Body of pancreas (tissue), 4 donors: ENCODE measurements at places on chromosomes 4 and X. TPM values are rescaled to one million over a fixed set of nuclear protein-coding genes. Genes with fewer than 3 reads are reported as not detected.

- no peak overlapping the region for H3K27ac ChIP-seq
- H3K36me3 ChIP-seq: peaks cover 26% of the 10 kb centered on the region
- H3K27me3 ChIP-seq: no peaks in the 10 kb centered on the region
These were observed 20.5 kb upstream of the NUP54 start for GRCh38 chr4:76168688-76169087.

DNA sequence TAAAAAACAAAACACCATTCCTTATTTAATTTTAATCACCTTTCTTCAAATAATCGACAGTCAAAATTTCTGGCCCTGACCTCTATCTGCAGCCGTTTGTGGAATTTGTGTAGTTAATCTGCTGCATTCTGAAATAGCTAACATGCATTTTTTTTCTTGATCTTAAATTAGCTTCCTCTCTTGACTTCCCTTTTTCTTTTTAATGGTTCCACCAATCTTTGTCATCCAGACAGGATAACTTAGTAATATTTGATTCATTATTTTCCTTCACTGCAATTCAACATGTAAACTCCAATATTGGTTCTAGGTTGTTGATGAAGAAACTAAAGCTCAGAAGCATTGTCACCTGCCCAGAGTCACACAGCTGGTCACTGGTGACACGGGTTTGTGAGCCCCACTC lies 77.3 kb downstream of the ARHGAP10 start:
- DNase-seq: no peak
- no peak overlapping the region for H3K4me3 ChIP-seq
- H3K27me3 ChIP-seq: no peaks in the 10 kb centered on the region
- H3K4me1 ChIP-seq: peaks cover 3% of the 10 kb centered on the region
- no peak overlapping the region for H3K27ac ChIP-seq
- no peaks in the 10 kb centered on the region for H3K36me3 ChIP-seq

- H3K36me3 ChIP-seq: no peaks in the 10 kb centered on the region
- no peak for DNase-seq
- H3K27me3 ChIP-seq: no peaks in the 10 kb centered on the region
- no peak overlapping the region for H3K4me3 ChIP-seq
These were observed 96.3 kb upstream of the ZC4H2 start for GRCh38 chrX:65072590-65072989.

GRCh38 chrX:78092296-78092695 lies 11.8 kb upstream of the PGK1 start:
- H3K27me3 ChIP-seq: no peaks in the 10 kb centered on the region
- DNase-seq: no peak
- no peaks in the 10 kb centered on the region for H3K4me1 ChIP-seq

GRCh38 chr4:56435140-56435926 lies at the start of gene PPAT:
PPAT (minus strand) TSS chr4:56435615; CDS start chr4:56435477, 138 bp downstream.
- H3K27ac ChIP-seq: peak within 1 kb of the TSS; percentile 91
- peak; percentile 98 for DNase-seq
- peak within 1 kb of the TSS; percentile 33 for H3K4me3 ChIP-seq
- peaks cover 24% of the 10 kb centered on the region for H3K4me1 ChIP-seq
- H3K27me3 ChIP-seq: no peaks in the 10 kb centered on the region

DNA sequence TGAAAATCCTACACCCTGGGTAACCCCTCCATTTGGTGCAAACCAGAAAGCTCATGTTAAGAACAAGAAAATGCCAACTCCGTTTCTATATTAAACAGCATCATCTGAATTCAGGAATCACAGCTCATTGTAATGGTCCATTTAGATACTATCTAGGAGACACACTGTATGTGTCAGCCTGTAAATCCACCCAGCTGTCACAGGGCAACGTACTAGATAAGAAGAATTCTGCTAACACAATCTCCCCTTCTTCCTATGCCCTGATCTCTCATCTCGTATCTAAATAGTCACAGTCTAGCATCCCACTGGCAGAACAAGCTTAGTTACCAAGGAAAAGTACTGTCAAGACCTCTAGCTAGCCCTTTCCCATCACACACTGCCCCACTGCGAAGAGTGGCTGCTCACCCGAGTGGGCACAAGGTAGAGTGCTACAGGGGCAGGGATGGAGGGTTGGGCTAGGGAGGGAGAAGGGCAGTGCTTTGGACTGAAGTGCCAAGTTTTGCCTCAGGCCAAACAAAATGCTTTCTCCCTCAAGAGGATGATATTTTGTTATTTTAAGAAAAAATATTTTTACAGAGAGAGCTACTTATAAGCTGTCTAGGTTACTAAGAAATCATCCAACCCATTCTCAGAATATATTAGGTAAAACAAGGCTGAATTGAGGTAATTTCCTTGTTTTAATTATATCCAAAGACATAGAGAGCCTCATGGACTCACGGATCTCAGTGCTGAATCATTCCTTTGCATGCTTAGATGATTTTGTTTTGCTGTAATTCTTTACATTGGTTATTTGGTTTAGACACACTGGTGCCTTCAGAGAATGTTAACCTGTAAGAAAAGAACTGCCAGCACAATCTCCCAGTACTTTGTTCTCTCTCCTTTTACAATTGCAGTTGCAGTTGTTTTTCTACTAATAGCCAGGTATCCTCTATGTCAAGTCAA lies 196.6 kb downstream of the PRDM5 start:
- H3K4me1 ChIP-seq: no peaks in the 10 kb centered on the region
- no peak overlapping the region for H3K4me3 ChIP-seq
- H3K36me3 ChIP-seq: no peaks in the 10 kb centered on the region
- DNase-seq: no peak
- H3K27ac ChIP-seq: no peak overlapping the region

DNA sequence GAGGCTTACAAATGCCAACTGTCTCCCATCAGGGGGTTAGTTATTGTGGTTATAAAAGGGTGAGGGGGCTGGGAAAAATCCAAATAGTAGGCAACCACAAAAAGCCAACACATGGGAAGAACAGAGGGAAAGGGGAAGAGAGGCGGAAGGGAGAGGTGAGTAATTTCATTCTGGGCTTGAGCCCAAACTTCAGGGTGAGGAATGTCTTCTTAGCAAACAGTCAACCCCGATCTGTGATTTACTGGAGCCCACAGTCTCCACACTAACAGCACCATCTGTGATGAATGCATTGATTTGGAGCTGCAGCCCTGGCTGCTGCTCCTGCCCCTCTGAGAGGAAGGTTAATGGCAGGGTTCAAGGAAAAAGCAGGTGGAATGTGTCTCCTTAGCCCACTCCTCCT lies 162.2 kb upstream of the GPR101 start:
- no peak for DNase-seq
- H3K27me3 ChIP-seq: no peaks in the 10 kb centered on the region
- H3K4me3 ChIP-seq: no peak overlapping the region
- no peak overlapping the region for H3K27ac ChIP-seq

GRCh38 chr4:3689576-3690550 lies 76.3 kb upstream of the ADRA2C start:
- no peaks in the 10 kb centered on the region for H3K27me3 ChIP-seq
- no peak overlapping the region for H3K4me3 ChIP-seq

GRCh38 chr4:166680796-166681195 lies 553.5 kb downstream of the SPOCK3 start:
- no peak for DNase-seq
- H3K27ac ChIP-seq: no peak overlapping the region
- H3K27me3 ChIP-seq: no peaks in the 10 kb centered on the region
- H3K4me3 ChIP-seq: no peak overlapping the region
- no peaks in the 10 kb centered on the region for H3K4me1 ChIP-seq

- DNase-seq: peak; percentile 36
- H3K4me1 ChIP-seq: no peaks in the 10 kb centered on the region
- no peak overlapping the region for H3K27ac ChIP-seq
- H3K36me3 ChIP-seq: no peaks in the 10 kb centered on the region
- H3K27me3 ChIP-seq: no peaks in the 10 kb centered on the region
- H3K4me3 ChIP-seq: no peak overlapping the region
These were observed 12.4 kb downstream of the YIPF6 start for GRCh38 chrX:68511255-68511654.

- no peak overlapping the region for H3K4me3 ChIP-seq
- no peaks in the 10 kb centered on the region for H3K36me3 ChIP-seq
- H3K27ac ChIP-seq: no peak overlapping the region
- DNase-seq: no peak
- no peaks in the 10 kb centered on the region for H3K27me3 ChIP-seq
- no peaks in the 10 kb centered on the region for H3K4me1 ChIP-seq
These were observed 105.0 kb downstream of the RAB28 start for GRCh38 chr4:13378973-13379759.

- H3K4me3 ChIP-seq: no peak overlapping the region
- DNase-seq: no peak
- no peak overlapping the region for H3K27ac ChIP-seq
These were observed 81.5 kb upstream of the BCOR start for GRCh38 chrX:40179283-40179682.

DNA sequence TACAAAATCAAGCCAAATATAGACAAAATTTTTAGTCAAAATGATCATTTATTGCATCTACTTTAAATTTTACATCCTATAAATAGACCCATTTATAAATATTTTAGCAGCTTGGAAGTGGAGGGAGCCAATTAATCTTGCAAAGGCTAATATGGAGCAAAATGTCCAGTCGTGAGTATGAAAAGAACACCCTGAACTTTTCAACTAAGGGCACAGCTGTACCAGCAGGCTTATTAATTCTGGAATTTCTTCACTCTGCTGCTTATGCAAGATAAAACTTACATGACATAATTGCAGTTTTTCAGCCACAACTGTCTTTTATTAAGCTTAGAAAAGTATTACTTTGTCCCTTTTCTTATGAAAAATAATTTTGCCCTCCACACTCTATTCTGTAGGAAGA lies 22.9 kb upstream of the USP53 start:
- no peaks in the 10 kb centered on the region for H3K36me3 ChIP-seq
- H3K4me1 ChIP-seq: peaks cover 19% of the 10 kb centered on the region
- no peak overlapping the region for H3K27ac ChIP-seq
- H3K4me3 ChIP-seq: no peak overlapping the region
- no peak for DNase-seq

DNA sequence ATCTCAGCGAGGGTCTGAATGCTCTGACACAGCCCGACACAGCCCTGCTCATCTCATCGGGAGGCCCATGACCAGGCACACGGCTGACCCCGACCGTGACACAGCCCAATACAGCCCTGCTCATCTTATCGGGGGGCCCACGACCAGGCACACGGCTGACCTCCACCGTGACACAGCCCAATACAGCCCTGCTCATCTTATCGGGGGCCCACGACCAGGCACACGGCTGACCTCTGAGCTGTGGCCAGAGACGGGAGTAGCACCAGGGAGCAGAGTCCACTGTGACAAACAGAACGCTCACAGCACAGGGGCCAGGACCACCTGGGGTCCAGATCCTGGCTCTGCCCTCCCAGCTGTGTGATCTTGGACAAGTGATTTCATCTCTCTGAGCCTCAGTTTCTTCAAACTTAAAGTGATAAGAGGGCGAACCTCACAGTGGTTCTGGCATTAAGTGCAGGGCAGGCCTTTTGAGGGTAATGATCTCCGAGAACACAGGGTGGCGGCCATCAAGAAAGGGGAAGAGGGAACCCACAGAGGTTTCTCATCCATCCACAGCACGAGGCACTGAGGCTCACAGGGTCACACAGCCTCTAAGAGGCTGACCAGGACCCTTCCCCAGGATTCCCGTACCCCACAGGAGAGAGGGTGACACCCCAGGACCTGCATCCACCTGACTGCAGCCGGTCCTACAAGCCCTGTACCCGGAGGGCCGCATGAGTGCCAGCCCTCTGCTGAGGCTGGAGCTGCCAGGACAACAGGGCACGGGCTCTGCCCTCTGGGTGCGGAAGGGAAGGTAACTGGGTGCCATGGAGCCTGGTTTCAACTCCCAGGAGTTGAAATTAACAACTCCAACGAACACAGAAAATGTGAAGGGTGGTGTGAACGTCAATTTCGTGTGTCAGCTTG lies 60.1 kb downstream of the WFS1 start:
- H3K4me3 ChIP-seq: no peak overlapping the region
- H3K36me3 ChIP-seq: no peaks in the 10 kb centered on the region
- H3K4me1 ChIP-seq: no peaks in the 10 kb centered on the region

DNA sequence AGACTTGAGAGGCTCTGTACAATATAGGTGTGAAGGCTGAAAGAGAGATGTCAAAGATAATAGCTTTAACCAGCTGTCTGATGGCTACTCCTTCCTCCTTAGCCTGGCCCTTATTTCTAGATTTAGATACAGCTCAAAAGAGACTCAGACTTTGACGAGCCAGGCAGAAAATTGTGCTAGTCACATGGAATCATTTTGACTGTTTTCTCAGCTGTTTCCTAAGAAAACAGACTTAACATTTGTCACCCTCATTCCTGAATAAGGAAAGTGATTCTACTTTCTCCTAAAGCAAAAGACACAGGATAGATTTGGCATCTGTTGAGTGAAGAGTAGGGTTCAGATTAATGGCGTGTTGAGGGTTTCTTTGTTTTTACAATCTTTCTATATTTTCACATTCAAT lies 340.7 kb downstream of the DHX15 start:
- no peaks in the 10 kb centered on the region for H3K4me1 ChIP-seq
- DNase-seq: no peak
- no peak overlapping the region for H3K4me3 ChIP-seq
- no peaks in the 10 kb centered on the region for H3K27me3 ChIP-seq
- no peak overlapping the region for H3K27ac ChIP-seq
- H3K36me3 ChIP-seq: no peaks in the 10 kb centered on the region

- no peaks in the 10 kb centered on the region for H3K27me3 ChIP-seq
- no peak overlapping the region for H3K4me3 ChIP-seq
- no peak overlapping the region for H3K27ac ChIP-seq
- H3K4me1 ChIP-seq: no peaks in the 10 kb centered on the region
- no peaks in the 10 kb centered on the region for H3K36me3 ChIP-seq
These were observed 184.7 kb upstream of the S100G start for GRCh38 chrX:16465081-16465876.

- no peaks in the 10 kb centered on the region for H3K4me1 ChIP-seq
- no peaks in the 10 kb centered on the region for H3K27me3 ChIP-seq
- H3K36me3 ChIP-seq: no peaks in the 10 kb centered on the region
- H3K4me3 ChIP-seq: no peak overlapping the region
- no peak for DNase-seq
- H3K27ac ChIP-seq: no peak overlapping the region
These were observed 123.7 kb upstream of the NUDT6 start for GRCh38 chr4:123046096-123046495.

GAGE1 gene
- not detected for total RNA-seq

DTHD1 gene
- total RNA-seq: not detected

SGMS2 gene
- 36.9 TPM for total RNA-seq

BEX1 gene
- total RNA-seq: 41.5 TPM

ANAPC4 gene
- total RNA-seq: 33.9 TPM

EXOC1 gene
- total RNA-seq: 37.9 TPM

MAGEA8 gene
- not detected for total RNA-seq

EDA gene
- total RNA-seq: 4.7 TPM
